Osteocyte (in vitro differentiated cells): ENCODE measurements at places on chromosomes 5 and 9.
A peak's percentile ranks its signal among the peaks of the same experiment; 100 is the strongest.

DNA sequence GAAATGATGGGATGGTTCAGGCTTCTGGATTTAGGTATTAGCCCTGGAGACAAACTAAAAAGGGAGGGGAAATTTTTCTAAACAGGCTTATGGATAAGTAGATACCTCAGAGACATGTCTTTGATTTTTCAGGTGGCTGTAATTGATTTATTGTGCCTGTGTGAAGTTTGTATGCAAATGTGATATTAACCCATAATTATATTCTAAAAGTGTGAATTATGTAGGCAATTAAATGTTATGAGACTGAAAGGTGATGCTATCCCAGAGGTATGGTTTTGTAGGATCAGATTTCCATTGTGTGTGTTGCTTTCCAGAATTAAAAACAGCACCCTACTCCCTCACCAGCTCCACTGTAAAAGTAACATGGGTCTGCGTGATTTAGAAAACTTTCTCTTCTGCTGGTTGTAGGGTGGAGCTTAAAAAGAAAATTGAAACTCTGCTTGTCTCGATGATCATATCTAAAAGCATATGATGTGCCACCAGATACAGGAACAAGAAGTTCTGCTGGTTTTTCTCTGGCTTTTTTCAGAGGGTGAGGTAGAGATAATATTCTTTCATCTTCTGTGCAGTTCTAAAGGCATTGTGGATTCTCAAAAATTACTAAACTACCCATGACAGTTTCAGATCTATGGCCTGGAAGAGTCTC, 71.8 kb upstream of the TAF11L2 start:
- peaks cover 3% of the 10 kb centered on the region for H3K27me3 ChIP-seq
- H3K4me3 ChIP-seq: no peak overlapping the region
- DNase-seq: no peak
- H3K27ac ChIP-seq: no peak overlapping the region
- no peaks in the 10 kb centered on the region for H3K36me3 ChIP-seq

DNA sequence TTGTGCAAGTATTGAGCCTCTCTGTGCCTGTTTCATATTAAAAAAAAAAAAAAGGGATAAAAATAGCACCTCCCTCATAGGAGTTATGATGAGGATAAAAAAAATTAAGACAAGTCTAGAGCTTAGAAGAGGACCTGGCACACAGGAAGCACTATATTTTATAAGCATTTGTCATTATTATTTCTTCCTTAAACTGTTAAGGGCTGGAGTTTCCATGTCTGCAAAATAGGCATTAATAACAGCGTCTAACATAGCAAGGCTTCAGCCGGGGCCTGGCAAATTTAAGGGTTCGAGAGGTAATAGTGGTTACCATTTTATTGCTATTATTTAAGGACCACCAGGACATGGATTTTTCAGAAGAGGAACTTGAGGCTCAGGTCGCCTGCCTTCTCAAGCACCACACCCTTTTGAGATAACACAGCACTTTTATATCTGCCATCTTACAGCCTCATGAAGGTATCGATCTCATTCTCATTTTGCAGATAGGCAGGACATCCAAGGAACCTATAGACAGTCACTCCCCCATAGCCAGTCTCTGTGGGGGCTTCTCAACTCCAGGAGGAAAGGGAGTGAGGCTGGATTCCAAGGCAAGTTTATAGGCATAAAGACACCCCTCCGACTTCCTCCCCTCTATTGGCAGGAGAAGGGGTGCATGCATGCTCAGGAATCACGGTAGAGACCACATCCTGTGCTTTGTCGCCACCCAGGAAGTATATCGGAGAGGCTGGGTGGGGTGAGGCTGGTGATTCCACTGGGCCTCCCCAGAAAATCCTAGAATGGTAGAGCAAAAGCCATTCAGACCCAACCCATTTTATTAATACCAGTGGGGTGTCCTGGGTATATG, 2.4 kb downstream of the ANXA6 start:
- H3K4me3 ChIP-seq: peak overlapping the region; percentile 86
- DNase-seq: no peak
- H3K4me1 ChIP-seq: peaks cover 62% of the 10 kb centered on the region
- H3K27ac ChIP-seq: peak overlapping the region; percentile 91
- H3K27me3 ChIP-seq: no peaks in the 10 kb centered on the region
- no peaks in the 10 kb centered on the region for H3K36me3 ChIP-seq

- no peaks in the 10 kb centered on the region for H3K4me1 ChIP-seq
- H3K27ac ChIP-seq: no peak overlapping the region
- peaks cover 3% of the 10 kb centered on the region for H3K36me3 ChIP-seq
- H3K4me3 ChIP-seq: no peak overlapping the region
Observed at GRCh38 chr9:78515108-78515507, 218.2 kb downstream of the PSAT1 start.

DNA sequence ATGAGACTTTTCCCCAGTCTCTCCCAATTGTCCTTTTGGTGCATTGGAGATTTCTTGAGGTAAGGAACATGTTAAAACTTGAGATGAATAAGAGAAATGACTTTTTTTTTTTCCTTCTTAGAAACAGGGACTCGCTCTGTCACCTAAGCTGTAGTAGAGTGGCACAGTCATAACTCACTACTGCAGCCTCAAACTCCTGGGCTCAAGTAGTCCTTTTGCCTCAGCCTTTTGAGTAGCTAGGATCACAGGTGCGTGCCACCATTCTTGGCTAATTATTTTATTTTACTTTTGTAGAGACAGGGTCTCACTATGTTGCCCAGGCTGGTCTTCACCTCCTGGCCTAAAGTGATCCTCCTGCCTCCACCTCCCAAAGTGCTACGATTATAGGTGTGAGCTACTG, 25.9 kb downstream of the CDC42SE2 start:
- no peak overlapping the region for H3K27ac ChIP-seq
- peaks cover 4% of the 10 kb centered on the region for H3K36me3 ChIP-seq
- no peaks in the 10 kb centered on the region for H3K27me3 ChIP-seq
- peaks cover 3% of the 10 kb centered on the region for H3K4me1 ChIP-seq

DNA sequence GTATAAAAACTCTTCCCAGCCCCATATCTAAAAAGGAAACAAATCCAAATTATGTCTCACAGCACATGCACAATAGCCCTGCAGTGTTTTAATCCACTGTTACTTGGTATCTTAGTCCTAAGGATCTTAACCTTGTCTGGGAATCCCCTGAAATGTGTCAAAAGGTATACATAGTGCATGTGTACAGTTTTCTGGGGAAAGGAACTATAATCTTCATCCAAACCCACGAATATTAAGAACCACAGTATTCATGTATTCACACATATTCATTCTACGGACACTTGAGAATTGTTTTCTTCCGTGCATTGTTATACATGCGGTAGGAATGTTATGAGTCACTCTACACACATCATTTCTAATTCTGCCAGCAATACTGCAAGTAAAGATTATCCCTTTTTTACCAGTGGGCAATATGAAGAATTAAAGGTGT, 47.8 kb upstream of the SNX2 start:
- peaks cover 4% of the 10 kb centered on the region for H3K27me3 ChIP-seq
- H3K4me3 ChIP-seq: no peak overlapping the region
- peaks cover 24% of the 10 kb centered on the region for H3K4me1 ChIP-seq
- DNase-seq: no peak

DNA sequence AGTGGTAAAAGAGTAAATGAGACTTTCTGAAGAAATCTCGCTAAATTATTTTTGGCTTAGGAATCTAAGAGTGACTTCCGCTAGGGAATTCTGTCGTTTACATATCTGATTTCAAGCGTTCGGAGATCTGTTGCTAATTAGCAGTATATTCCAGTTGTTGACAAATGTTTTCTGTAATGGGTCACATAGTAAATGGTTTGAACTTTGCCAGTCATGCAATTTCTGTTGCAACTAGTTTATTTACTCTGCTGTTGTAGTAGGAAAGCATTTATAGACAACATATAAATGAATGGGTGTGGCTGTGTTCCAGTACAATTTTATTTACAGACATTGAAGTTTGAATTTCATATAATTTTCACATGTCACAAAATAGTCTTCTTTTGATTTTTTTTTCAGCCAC, 57.4 kb upstream of the JAK2 start:
- no peaks in the 10 kb centered on the region for H3K36me3 ChIP-seq
- no peak overlapping the region for H3K27ac ChIP-seq
- no peaks in the 10 kb centered on the region for H3K27me3 ChIP-seq
- peaks cover 9% of the 10 kb centered on the region for H3K4me1 ChIP-seq

DNA sequence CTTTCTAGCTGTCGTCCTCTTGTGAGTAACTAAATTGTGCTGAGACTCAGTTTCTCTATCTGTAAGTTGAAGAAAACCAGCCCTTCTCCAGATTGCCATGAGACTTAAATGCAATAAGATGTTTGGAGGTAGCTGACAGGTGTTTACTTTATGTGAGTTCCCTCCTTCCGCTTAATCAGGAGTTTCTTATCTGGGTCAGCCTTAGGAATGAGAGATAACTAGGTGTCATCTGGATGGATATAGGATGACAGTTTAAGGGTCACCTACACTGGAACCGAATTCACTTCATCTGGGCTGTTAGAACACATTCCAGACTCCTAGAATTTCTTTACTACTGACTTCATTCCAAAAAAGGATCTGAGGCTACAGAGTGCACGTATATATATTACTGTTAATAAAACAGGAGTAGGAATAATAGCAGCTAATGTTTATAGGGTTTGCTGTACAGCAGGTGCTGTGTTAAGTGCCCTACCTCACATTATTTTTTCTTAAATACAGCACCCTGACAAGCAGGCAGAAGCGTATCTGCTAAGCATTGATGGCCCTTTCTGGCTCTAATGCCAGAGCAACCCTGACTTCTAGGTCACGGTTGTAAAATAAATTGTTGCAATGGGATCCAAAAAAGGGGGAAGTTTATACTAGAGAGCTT, 30.0 kb upstream of the CPEB4 start:
- peaks cover 20% of the 10 kb centered on the region for H3K4me1 ChIP-seq
- DNase-seq: no peak
- no peaks in the 10 kb centered on the region for H3K27me3 ChIP-seq
- H3K27ac ChIP-seq: no peak overlapping the region
- H3K4me3 ChIP-seq: no peak overlapping the region

GRCh38 chr5:41707853-41708603, 162.2 kb downstream of the OXCT1 start:
- H3K4me1 ChIP-seq: peaks cover 13% of the 10 kb centered on the region
- peaks cover 18% of the 10 kb centered on the region for H3K27me3 ChIP-seq
- no peak overlapping the region for H3K4me3 ChIP-seq
- DNase-seq: no peak
- H3K36me3 ChIP-seq: peaks cover 4% of the 10 kb centered on the region

DNA sequence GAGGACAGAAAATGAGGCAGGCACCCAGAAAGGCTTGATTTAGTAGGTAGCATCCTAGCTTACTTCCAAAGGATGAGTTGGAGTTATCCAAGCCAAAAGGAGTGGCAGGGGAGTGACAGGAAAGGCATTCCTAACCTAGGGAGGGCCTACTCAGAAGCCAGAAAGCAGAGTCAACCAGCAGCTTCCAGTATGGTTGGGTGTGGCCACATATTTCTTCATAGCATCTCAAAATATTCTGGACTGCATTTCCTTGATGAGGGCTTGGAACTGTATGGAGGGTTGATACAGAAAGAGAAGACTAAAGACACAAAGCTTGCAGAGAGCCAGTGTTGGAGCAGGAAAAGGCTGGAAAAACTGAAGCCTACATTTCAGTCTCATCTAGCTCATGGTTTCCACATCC, 656.8 kb upstream of the DMAC1 start:
- no peak overlapping the region for H3K4me3 ChIP-seq
- H3K36me3 ChIP-seq: no peaks in the 10 kb centered on the region
- DNase-seq: no peak
- H3K27ac ChIP-seq: no peak overlapping the region
- no peaks in the 10 kb centered on the region for H3K27me3 ChIP-seq

- no peak overlapping the region for H3K27ac ChIP-seq
- no peak for DNase-seq
- H3K4me3 ChIP-seq: no peak overlapping the region
- H3K4me1 ChIP-seq: peaks cover 5% of the 10 kb centered on the region
Observed at GRCh38 chr5:158064334-158065123, 205.6 kb upstream of the CLINT1 start.

DNA sequence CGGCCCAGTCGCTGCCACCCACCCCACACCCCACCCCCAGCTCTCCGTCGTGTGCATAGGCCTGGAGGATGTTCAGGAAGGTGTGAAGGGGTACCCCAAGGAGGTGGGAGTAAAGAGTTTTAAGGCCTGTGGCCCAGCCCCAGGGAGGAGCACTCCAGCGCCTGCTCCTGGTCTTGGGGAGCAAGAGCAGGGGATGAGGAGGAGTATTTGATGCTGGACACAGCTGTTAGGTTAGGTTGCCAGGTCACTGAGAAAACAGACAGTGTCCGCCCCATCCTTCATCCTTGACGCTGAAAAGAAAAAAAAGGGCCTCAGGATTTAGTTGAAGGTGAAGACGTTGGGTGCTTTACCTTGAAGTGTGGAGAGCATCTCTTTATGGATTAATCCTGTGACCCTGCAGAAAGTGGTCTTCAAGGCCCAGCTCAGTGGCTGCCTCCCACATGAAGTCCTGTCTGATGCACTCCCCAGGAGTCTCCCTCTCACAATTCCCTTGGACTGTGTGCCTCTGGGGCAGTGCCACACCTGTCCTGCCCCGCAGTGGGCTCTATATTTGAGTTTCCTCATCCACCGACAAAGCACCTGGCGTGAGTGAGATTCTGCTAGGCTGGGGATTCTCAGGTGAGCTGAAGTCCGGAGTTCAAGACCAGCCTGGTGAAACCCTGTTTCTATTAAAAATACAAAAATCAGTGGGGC, 101.8 kb downstream of the SPRY4 start:
- no peak for DNase-seq
- H3K27me3 ChIP-seq: peaks cover 12% of the 10 kb centered on the region
- no peak overlapping the region for H3K4me3 ChIP-seq
- H3K27ac ChIP-seq: no peak overlapping the region
- H3K36me3 ChIP-seq: no peaks in the 10 kb centered on the region

- peaks cover 52% of the 10 kb centered on the region for H3K27me3 ChIP-seq
- H3K4me3 ChIP-seq: no peak overlapping the region
- peak; percentile 67 for DNase-seq
- no peaks in the 10 kb centered on the region for H3K36me3 ChIP-seq
Observed at GRCh38 chr5:174436750-174437149, 287.6 kb upstream of the MSX2 start.

DNA sequence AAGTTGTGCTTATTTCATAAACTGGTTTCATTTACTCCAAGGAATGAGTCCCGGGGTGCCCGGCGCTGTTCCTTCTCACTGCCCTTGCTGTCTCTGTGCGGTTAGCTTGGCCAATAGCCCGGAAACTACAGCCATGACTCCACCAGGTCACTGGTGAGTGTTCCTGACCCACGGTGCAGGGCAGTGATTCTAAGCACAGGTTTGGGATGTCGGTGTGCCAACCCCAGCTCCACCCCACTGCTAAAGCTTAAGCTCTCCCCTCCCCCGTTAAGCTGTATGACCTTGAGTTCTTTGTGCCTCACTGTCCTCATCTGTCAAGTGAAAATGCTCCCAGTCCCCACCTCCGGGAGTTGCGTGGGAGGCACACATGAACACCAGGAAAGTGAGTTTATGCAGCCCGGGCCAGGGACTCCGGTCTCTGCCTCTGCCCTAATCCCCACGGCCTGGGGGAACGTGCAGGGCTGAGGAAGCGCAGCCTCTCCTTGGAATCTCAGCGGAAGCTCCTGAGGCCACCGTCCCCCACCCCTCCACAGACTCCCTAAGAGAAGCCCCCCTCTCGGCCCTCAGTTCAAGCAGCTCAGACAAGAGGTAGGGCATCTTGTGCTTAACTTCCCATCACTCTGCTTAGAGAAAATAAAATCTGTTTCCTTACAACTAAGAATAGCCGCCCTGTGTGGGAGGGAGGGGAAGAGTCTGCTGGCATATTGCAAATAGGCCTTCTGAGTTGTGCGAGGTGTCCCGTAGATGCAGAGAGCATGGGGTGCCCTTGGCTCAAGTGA, 92.0 kb upstream of the RAI14 start:
- no peaks in the 10 kb centered on the region for H3K27me3 ChIP-seq
- H3K4me1 ChIP-seq: no peaks in the 10 kb centered on the region
- H3K4me3 ChIP-seq: no peak overlapping the region
